Stimulated activated CD8-positive, alpha-beta memory T cell treated with anti-CD3 and anti-CD28 coated beads, Interleukin-2, amount 100 ng/mL, for 48 hours (primary cell): ENCODE measurements at places on chromosomes 5 and 9.

DNA sequence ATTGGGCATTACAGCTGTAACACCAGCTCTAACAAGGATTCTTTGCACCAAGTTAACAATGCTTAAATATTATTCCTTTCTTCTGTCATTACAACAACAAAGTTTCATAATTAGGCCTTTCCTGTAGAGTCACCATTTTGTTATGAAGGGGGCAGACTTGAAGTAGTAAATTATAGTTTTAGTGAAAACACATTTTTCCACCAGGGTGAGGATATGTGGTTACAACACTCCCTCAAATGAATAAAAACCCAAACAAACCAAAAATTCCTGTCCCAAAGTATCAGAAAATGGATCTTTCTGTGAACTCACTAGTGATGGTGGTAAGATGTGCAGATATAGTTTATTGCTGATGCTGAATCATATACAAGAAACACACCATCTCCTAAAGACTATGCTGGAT, 250.5 kb upstream of the TUT7 start:
- no peak for DNase-seq

DNA sequence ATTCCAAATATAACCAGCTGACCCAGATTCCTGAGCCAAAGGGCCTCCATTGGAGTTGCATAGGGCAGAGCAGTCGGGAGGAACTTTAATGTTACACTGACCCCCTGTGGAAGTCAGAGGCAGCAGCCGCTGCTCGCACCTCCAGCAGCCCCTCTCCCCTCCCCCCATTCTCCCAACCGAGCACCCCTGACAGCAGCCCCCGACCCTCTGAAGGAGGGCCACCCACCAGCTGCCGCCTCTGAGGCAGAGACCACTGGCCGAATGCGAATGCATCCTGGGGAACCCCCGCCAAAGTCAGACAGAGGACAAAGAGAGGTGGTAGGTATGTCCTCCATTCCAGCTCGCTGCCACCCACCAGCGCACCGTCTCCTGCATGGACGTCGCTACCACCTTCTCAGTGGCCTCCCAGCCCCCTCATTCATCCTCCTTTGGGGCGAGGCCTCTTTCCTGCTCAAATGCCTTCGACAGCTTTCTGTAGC, 231.0 kb downstream of the CDK5RAP2 start:
- DNase-seq: no peak

DNA sequence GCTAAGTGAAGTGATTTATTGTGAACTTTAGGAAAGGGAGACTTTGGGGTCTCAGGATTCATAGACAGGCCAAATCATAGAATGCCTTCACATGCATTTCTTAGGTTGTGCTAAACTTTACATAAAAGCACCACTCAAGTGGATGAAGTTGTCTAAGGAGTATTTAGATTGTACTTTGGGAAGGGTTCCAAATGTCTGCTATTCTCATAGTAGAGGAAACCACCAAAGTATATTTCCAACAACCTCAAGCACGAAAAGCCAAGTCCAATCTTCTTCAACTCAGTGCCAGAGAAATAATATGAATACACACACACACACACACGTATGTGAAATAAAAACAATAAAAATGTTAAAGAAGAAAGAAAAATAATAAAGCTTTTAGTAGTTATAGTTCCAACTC, 41.8 kb downstream of the ENC1 start:
- no peak for DNase-seq

DNA sequence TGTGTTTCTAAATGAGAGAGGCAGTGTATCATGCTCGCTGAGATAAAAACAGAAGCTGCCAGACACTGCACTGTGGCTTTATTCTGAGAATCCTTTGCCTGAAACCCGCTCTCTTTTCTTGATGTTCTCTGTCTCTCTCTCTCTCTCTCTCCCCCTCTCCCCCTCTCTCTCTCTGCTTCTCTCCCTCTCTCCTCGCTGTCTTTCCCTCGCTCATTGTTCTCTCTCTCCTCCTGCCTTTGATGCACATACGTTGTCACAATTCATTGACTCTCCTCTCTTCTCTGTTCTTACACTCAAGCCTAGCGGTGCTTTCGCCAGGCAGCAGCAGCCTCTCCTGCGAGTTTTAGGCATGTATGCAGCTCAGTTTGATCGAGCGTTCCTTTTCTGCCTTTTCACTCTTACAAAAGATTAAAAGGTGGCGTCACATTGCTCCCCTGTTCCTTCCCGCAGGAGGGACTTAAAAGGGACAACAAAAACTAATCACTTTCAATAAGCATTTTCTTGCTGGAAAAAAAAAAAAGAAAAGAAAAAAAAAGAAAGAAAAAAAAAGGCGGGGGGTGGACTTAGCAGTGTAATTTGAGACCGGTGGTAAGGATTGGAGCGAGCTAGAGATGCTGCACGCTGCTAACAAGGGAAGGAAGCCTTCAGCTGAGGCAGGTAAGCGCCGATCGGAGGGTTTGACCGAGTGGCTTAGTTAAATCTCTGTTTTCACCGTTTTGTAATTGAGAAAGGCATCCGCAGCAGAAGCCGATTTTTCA, 717.9 kb upstream of the WWC1 start:
- DNase-seq: no peak

GRCh38 chr5:158234323-158235158, 375.6 kb upstream of the CLINT1 start:
- no peak for DNase-seq

DNA sequence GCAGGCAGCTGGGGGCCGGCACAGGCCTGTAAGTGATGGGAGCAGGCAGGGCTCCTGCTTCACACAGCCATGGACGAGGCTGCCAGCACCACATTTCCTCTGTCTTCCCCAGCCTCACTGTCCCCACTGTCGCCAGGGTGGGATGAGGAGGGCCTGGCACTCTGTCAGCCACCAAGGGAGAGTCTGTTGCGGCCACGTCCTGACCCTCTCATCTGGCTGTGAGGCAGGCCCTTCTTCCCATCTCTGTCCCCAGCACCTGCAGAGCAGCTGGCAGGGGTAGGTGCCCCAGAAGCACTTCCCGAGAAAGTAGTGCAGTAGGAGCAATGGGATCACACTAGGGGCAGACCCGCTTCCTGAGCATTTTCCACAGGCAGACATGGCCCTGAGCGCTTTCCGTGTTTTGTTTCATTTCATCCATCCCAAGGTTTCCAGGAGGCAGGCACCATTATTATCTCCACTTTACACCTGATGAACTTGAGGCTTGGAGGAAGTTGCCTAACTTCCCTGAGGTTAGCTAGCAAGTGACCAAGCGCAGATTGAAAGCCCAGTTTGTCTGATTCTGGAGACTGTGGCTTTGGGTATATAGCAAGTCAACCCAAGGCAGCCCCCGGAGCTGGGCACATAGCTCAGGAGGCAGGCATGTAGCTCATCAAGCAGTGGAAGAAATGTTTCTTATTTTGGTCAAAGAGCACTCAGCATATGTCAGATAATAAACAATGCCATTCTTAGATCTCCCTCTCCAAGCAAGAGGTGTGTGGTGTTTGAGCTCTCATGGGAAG, 202.4 kb downstream of the DAB2IP start:
- DNase-seq: no peak

DNA sequence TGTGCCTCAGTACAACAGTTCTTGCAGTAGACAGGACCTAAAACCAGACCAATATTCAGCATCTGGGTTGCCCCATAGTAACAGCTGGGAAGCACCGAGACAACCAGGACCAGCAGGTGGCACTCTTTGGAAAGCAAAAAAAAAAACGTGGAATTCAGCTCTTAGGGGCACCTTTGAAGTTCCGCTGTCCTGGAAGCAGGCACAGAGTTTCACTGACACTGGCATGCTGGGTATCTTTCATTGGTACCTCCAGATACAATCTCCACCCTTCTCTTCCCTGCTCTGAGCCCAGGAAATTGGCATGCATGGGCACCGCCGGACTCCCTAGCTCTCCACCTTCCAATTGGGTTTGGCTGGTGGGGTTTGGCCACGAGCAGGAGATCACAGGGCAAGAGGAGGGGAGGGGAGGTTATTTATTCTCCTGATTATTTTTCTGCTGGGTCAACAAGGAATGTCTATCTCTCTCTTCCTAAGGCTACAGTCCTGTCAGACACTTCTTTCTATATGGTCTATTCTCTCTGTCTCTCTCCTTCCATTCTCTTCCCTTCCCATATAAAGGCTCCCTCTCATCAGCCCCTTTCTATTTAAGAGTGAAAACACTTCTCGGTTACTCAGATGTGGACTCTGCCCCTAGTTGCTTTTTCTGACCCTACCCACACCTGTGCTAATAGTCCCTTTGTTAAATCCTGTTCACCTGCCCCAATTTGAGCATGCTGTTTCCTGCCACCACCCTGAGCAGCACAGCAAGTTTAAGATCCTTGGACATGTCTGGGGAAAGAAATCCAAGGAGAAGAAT, 1.9 kb upstream of the IDNK start:
- peak; percentile 20 for DNase-seq

GRCh38 chr5:1436681-1437080, 8.6 kb downstream of the SLC6A3 start:
- no peak for DNase-seq

- DNase-seq: no peak
Measured at GRCh38 chr5:146213210-146213826, 9.9 kb downstream of the RBM27 start.

DNA sequence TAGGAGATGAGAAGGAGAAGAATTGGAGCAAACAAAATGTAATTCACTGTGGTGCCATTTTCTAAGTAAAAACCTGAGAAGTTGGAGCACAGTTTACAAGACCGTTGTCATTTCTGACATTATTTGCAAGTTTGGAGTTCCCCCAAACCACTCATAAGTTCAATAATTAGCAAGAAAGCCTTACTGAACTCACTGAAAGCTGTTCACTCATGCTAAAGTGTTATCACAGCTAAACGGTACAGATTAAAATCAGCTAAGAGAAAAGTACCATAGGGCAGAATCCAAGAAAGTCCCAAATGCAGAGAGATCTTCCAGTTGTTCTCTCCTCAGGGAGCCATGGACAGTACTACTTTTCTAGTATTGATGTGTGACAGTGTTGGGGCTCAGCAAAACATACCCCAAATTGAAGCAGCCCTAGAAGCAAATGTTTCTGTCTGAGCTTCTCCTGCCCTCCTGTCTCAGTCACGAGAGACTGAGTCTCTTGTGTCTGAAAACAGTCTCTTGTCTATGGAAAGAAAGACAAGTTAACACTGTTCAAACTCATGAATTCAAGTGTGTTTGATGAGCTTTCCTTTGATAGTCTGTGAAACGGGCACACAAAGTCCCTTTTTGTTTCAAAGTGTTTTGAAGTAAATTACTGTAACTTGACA, 221.2 kb downstream of the GABRG2 start:
- DNase-seq: no peak

- no peak for DNase-seq
Measured at GRCh38 chr5:154543380-154543779, 65.4 kb upstream of the HAND1 start.

GRCh38 chr5:93305984-93306383, 275.0 kb downstream of the NR2F1-AS1 start:
- no peak for DNase-seq

GRCh38 chr5:146107901-146108300, 2.5 kb upstream of the PLAC8L1 start:
- no peak for DNase-seq
